Fibroblast of skin of scalp (primary cell): ENCODE measurements at places on chromosomes 6 and 20.

DNA sequence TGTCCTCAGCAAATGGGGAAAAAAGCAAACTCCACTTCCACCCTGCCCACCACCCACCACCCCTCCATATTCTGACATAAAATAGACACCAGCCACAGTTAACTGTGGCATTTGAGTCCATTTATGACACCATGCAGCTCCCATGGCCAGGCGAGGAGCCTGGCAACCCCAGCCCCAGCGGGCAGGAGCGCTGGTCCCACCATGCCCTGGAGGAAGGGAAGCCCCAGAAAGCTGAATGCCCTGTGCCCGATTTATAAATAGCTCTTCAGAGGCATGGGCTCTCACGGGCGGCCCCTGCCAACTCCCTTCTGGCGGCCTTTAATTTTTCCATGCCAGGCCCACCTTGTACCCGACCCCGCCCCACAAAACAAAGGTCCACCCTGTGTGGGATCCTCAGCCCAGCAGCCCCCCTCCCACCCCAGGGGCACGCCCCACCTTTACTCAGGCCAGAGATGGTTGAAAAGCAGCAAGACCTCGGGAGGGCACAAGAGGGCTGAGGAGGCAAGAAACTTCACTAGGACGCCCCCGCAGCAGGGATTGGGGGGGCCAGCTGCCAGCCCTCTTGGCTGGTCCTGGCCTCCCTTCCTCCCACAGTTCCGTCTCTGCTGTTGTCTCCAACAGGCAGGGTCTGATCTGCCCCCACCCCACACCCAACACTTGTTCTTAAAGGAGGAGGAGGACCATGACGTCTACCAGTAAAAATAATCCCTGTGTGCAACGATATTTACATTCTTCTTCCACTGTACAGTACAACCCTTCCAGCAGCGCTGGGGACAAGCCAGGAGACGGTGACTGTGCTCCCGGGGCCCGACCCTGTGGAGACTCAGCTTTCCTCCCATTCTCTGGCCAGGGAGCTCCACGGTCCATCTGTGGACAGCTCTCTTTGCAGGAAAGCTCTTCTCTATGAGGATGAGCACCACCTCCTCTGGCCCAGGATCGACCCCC lies 115.6 kb upstream of the CDYL start:
- DNase-seq: no peak

DNA sequence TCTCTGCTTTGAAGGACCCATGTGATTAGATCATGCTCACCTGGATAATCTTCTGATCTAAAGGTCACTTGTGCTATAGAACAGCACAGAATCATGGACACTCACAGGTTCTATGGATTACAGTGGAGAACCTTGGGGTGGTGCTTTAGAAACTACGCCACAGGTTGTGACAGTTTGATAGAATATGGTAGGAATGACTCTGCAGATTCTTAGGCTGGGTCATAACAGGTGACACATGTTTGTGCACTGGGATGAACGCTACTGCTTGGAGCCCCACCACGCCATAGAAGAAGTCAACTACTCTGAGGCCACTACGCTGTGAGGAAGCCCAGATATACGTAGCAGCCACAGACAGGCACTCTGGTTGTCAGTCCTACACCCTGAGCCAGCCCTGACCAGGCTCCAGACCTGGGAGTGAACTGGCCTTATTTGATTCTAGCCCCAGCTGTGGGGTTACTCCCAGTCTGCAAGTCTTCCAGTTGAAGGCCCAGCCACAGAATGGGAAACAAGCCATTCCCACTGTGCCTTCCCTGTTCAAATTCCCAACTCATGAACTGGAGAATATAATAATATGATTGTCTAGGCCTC lies 99.0 kb upstream of the SLC24A3 start:
- no peak for DNase-seq

DNA sequence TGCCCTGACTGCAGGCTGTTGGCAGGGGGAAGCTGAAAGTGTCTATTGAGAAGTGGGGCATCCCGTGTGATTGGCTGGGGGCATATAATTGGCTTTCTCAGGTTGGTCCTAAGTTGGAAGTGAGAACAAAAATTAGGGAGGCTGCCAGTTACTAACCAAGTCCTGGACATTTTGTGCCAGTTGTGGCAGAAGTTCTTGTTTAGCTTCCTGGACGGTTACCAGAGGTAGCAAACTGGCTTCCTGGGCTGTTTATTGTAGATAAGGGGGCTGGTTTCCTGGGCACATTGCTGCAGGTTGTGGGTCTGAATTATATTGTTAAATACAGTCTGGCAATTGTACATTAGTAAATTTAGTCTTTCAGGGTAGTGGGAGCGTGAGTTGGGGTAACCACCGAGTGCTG lies 50.6 kb upstream of the SLC2A12 start:
- DNase-seq: no peak

DNA sequence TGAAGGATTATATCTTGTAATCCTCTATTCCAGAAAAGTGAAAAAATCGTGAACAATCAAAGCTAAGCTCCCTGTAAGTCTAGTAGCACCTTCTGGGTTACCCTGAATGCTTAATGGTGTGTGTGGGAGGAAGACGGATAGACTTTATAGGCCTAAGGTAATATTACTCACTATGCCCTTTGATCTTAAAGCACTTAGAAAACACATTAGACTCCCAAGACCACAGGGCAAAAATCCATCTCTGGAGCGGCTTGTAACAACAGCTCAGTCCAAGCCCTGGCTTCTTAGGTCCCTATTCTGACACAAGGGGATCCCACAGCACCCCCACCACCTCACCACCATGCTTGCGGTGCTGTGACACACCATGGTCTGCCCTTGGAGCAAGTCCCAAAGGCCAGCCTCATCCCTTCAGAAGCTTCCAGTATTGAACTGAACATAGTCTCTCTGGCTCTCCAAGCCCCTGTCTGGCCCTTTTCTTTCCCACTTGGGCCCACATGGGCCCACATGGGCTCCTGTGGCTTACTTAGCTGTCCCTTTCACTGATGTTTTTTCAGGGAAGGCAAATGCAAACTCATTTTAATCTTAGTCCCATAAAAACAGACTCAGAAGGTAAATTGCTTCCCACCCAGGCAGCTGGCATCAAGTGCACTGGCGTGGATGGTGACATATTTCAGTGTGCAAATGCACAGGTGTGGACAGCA lies 28.3 kb downstream of the C6orf132 start:
- no peak for DNase-seq

GRCh38 chr6:160917572-160917971 lies 74.0 kb upstream of the MAP3K4 start:
- no peak for DNase-seq

DNA sequence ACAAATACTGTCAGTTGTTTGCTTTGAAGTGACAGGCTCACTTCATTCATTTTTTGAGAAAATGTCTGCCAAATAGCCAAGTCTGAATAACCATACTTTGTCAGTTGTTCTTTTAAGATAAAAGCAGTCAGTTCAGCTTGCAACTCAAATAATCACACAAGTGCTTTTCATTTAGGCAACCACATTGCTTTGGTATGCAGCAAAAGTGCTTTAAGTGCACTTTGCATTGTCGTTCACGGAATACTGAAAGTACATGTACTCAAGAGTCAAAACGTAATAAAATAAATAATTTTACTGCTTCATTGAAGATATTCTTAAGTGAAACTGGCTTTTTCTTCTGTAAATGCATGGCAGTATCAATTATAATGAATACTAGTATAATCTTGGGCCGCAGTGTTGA lies 107.2 kb downstream of the MMS22L start:
- DNase-seq: no peak

GRCh38 chr6:17418281-17419188 lies 25.1 kb downstream of the CAP2 start:
- DNase-seq: peak; percentile 88

GRCh38 chr20:24684421-24684871 lies 215.0 kb downstream of the SYNDIG1 start:
- no peak for DNase-seq

DNA sequence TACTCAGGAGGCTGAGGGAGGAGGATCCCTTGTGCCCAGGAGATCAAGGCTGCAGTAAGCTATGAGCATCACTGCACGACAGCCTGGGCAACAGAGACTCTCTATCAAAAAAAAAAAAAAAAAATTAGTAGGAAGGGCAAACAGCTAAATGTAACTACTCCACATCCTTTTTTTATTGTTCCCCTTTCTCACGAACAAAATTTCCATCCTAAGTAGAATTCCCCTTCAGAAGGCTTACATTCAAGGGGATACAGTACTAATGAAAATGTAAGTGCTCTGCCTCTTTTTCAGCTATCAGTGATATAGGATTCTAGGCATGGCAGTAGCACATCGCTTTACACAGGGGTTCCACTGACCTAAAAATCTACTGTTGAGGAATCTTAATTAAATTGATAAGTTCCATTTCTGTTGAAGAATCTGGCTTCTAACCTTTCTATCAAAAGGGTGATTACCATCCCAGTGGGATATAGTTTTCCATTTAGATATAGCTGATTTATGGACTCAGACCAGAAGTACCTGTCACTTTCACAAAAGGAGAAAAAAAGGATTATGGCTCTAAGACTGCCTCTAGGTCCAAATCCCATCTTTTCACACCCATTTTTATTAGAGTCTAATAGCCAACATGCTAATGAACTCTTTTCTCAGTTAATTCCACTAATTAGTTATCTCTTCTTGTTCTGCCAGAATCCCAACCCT lies 2.6 kb downstream of the B4GALT5 start:
- DNase-seq: no peak

DNA sequence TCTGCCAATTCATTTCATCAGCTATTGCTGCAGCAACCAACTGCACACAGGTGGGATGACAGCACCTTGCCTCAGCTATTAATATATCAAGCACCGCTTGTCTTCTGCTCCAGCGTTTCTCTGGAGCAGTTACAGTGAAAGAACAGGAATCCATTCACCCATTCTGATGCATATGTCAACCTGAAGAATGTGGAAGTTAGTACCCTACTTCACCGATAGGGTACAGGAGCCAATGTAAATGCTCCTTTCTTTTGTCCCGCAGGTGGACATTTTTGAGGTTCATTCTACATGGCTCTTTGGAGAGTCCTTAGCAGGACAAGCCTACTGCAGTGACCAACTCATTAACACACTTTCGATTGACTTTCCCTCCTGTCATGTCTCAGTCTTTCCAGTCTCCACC lies 139.9 kb upstream of the PRND start:
- DNase-seq: no peak

GRCh38 chr6:134517868-134518267 lies 200.0 kb upstream of the SGK1 start:
- DNase-seq: no peak

- DNase-seq: no peak
These were observed 354.4 kb downstream of the PRKN start for GRCh38 chr6:162373192-162373591.

DNA sequence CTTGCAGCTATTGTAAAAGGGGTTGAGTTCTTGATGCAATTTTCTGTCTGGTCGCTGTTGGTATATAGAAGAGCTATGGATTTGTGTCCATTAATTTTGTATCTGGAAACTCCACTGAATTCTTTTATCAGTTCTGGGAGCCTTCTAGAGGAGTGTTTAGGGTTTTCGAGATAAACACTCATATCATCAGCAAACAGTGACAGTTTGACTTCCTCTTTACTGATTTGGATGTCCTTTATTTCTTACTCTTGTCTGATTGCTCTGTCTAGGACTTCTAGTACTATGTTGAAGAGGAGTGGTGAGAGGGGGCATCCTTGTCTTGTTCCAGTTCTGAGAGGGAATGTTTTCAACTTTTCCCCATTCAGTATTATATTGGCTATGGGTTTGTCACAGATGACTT lies 120.8 kb upstream of the SSTR4 start:
- no peak for DNase-seq

GRCh38 chr6:126188279-126188909 lies 151.5 kb upstream of the CENPW start:
- peak; percentile 68 for DNase-seq

- no peak for DNase-seq
These were observed 20.6 kb downstream of the KCNQ5 start for GRCh38 chr6:72642435-72642834.

DNA sequence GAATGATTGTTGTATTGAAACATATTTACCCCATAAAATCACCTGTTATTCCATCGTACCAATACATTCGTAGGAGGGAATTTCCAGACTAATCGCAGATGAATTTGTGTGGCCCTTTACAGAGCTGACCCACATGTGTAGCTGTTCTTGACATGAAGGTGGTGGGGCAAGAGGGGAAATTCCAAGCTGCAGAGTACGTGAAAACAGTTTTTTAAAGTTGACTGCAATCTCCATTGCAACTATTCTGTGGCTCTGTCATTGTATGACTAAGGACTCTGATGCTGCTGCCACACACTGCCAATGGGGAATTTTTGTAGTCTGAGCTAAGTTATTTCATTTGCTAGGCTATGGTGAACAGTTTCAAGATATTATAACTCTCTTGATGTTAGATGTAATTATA lies 46.4 kb upstream of the ADTRP start:
- DNase-seq: peak; percentile 50

- no peak for DNase-seq
These were observed 782 bp upstream of the PCMTD2 start for GRCh38 chr20:64254571-64255360.

- DNase-seq: no peak
These were observed 12.4 kb upstream of the GRIK2 start for GRCh38 chr6:101380897-101381630.

GRCh38 chr6:42552380-42552779 lies 11.4 kb upstream of the UBR2 start:
- no peak for DNase-seq

GRCh38 chr6:34562861-34563512 lies 6.9 kb upstream of the SPDEF start:
- no peak for DNase-seq

GRCh38 chr20:33305589-33306057 lies 22.6 kb downstream of the BPIFB1 start:
- peak; percentile 62 for DNase-seq

- DNase-seq: no peak
These were observed 22.5 kb downstream of the EYA2 start for GRCh38 chr20:46917155-46917554.

DNA sequence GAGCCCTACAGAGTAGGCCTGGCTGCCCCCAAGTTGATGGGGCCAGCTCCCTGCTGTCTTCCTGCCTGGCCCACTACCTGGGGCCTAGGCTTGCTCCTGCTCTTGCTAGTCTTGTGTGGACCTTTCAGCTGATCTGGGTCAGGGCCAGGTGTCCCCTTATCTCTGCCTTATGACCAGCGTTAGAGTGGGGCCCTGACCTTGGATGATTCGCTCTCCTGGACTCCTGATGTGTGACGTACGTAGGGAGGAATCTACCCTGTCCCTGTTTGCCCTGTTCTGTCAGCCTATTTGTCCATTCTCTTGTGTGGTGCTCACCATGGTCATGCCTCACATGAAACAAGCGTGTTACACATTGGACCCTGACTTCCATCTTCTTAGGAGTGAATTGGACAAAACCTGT lies 571.8 kb downstream of the QKI start:
- DNase-seq: no peak

- DNase-seq: no peak
These were observed 762 bp downstream of the SIRPB1 start for GRCh38 chr20:1618954-1619540.
